ENCODE measurements at places on chromosomes 4 and X.

GRCh38 chr4:122152711-122153226, 638 bp downstream of the BLTP1 start:
- H3K4me3 ChIP-seq = peak overlapping the region; percentile 98
- no peaks in the 10 kb centered on the region for H3K36me3 ChIP-seq
- H3K27me3 ChIP-seq = no peaks in the 10 kb centered on the region
- peak overlapping the region; percentile 58 for H3K27ac ChIP-seq
- peaks cover 21% of the 10 kb centered on the region for H3K4me1 ChIP-seq

GRCh38 chr4:112386071-112386470, 88.9 kb downstream of the ALPK1 start:
- no peaks in the 10 kb centered on the region for H3K4me1 ChIP-seq
- no peaks in the 10 kb centered on the region for H3K27me3 ChIP-seq

- DNase-seq = no peak
- H3K4me1 ChIP-seq = no peaks in the 10 kb centered on the region
- no peak overlapping the region for H3K4me3 ChIP-seq
- H3K36me3 ChIP-seq = no peaks in the 10 kb centered on the region
Observed at GRCh38 chr4:7199771-7200441, 7.6 kb downstream of the SORCS2 start.

GRCh38 chrX:28177202-28177601, 196.0 kb upstream of the DCAF8L1 start:
- no peaks in the 10 kb centered on the region for H3K27me3 ChIP-seq
- H3K27ac ChIP-seq = no peak overlapping the region
- DNase-seq = no peak
- H3K36me3 ChIP-seq = no peaks in the 10 kb centered on the region
- H3K4me3 ChIP-seq = no peak overlapping the region

DNA sequence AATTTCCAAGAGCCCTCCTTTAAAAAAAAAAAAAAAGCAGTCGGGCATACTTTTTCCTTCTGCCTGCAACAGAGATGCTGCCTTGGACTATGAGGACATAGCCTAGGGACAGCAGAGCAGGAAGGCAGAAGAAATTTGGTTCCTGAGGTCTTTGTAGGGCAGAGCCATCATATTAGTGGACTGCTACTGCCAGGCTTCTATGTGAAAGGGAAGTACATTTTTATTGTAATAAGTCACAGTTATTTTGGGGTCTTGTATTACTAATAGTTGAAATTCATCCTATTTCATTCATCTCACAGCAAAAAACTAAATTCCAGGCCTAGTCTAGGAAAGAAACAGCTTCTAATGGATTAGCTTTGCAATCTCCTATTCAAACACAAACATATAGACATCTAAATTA, 211.2 kb downstream of the NSUN7 start:
- no peaks in the 10 kb centered on the region for H3K4me1 ChIP-seq
- no peaks in the 10 kb centered on the region for H3K27me3 ChIP-seq
- no peaks in the 10 kb centered on the region for H3K36me3 ChIP-seq
- H3K4me3 ChIP-seq = no peak overlapping the region
- H3K27ac ChIP-seq = no peak overlapping the region

DNA sequence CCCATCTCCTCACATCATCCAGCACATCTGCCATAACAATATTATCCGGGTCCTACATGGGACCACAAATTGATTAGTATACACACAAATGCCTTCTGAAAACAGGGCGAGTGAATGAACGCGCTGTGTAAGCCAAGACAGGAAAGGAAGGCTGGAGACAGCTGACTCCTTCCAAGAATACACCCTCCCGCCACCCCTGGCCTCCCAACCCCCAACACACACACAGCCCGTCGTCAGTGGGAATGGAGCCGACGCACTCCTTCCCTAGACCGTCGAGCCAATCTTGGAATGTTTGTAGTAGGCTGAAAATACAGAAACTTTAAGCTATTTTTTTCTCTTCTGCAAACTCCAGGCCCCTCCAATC, 319 bp upstream of the MAGEH1 start:
- H3K27ac ChIP-seq = peak overlapping the region; percentile 72
- H3K36me3 ChIP-seq = no peaks in the 10 kb centered on the region
- H3K4me1 ChIP-seq = no peaks in the 10 kb centered on the region
- peak overlapping the region; percentile 68 for H3K4me3 ChIP-seq
- no peak for DNase-seq

GRCh38 chrX:104864296-104864695, 298.3 kb downstream of the IL1RAPL2 start:
- H3K4me3 ChIP-seq = no peak overlapping the region
- DNase-seq = no peak
- H3K27me3 ChIP-seq = no peaks in the 10 kb centered on the region
- H3K4me1 ChIP-seq = no peaks in the 10 kb centered on the region
- H3K27ac ChIP-seq = no peak overlapping the region
- H3K36me3 ChIP-seq = no peaks in the 10 kb centered on the region

- no peaks in the 10 kb centered on the region for H3K36me3 ChIP-seq
- H3K27ac ChIP-seq = no peak overlapping the region
- no peak for DNase-seq
- H3K4me3 ChIP-seq = no peak overlapping the region
Observed at GRCh38 chrX:18997916-18998315, 14.0 kb upstream of the PHKA2 start.

GRCh38 chr4:16110661-16111290, 27.0 kb upstream of the PROM1 start:
- no peaks in the 10 kb centered on the region for H3K36me3 ChIP-seq
- H3K27ac ChIP-seq = no peak overlapping the region
- DNase-seq = no peak
- H3K4me1 ChIP-seq = no peaks in the 10 kb centered on the region

DNA sequence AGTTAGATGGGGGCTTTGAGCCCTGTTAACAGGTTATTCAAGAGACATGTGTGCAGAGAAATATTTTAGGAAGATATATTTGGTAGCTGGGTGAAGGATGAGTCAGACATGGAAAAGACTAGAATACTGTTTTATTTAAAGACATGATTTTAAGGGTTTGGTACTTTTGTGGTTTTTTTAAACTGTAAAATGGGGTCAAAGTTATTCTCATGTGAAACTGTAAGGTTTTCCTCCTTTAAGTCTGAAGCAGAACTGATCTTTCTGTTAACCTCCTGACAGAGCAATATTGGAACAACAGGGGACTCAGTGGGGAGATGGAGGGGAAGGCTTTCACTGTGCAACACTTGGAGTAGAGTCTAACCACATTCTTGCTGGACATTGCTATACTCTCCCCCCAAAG, 112.4 kb upstream of the LSM6 start:
- no peaks in the 10 kb centered on the region for H3K27me3 ChIP-seq
- H3K4me1 ChIP-seq = peaks cover 48% of the 10 kb centered on the region
- no peak overlapping the region for H3K4me3 ChIP-seq
- no peaks in the 10 kb centered on the region for H3K36me3 ChIP-seq
- peak; percentile 41 for DNase-seq

GRCh38 chrX:23919706-23920320, 12.0 kb downstream of the CXorf58 start:
- no peak overlapping the region for H3K4me3 ChIP-seq
- H3K27ac ChIP-seq = no peak overlapping the region
- no peaks in the 10 kb centered on the region for H3K27me3 ChIP-seq
- H3K4me1 ChIP-seq = no peaks in the 10 kb centered on the region

DNA sequence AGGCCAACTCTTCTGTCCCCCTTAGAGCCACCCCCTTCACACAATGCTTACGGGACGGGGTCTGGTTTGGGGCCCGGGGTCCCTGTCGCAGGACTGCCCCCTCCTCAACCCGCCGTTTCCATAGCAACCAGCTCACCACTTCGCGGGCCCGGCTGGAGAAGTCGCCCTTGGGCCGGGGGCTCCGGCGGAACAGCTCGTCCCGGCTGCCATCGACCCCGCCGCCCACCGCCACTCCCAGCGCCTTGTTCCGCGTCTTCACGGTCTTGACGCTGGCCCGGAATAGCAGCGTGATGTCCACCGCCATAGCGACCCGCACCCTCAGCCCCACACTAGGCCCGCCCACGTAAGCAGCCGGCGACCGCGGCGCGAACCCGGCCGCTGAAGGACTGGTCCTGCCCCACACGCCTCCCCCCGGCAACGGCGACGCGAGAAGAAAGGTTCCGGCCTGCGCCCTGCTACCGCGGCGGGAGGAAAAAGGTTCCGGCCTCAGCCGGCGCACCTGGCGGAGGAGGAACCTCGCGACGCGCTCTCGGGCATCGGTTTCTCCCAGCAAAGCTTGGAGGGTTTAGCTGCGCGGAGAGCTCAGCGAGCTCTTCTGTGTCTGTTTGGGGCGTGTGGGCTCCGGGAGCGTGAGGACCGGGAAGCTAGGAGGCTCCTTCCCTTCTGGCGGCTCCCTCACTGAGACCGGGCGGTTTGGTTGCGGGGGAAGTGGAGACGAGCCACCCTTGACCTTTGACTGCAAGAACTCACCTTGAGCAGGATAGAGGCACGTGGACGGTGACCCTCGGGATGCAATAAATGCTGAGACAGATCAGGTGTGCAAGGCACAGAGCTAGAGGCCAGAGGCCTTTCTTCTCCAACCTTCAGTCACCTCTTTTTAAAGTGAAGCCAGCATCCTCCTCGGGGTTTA, at the start of gene STX18:
STX18 (minus strand) TSS at position 388 of the 910 bp plus-strand sequence; CDS start at position 304, 84 bp downstream.
- H3K27me3 ChIP-seq = no peaks in the 10 kb centered on the region
- peak within 1 kb of the TSS; percentile 83 for H3K27ac ChIP-seq
- H3K36me3 ChIP-seq = no peaks in the 10 kb centered on the region
- peak; percentile 87 for DNase-seq

- DNase-seq = no peak
- H3K27ac ChIP-seq = no peak overlapping the region
- H3K4me1 ChIP-seq = no peaks in the 10 kb centered on the region
- no peaks in the 10 kb centered on the region for H3K27me3 ChIP-seq
- H3K36me3 ChIP-seq = no peaks in the 10 kb centered on the region
Observed at GRCh38 chrX:9369802-9370291, 95.0 kb upstream of the TBL1X start.

GRCh38 chrX:108304210-108304609, 134.0 kb downstream of the COL4A6 start:
- H3K4me1 ChIP-seq = no peaks in the 10 kb centered on the region
- no peak for DNase-seq
- H3K27ac ChIP-seq = no peak overlapping the region
- no peaks in the 10 kb centered on the region for H3K36me3 ChIP-seq
- no peaks in the 10 kb centered on the region for H3K27me3 ChIP-seq
- H3K4me3 ChIP-seq = no peak overlapping the region

DNA sequence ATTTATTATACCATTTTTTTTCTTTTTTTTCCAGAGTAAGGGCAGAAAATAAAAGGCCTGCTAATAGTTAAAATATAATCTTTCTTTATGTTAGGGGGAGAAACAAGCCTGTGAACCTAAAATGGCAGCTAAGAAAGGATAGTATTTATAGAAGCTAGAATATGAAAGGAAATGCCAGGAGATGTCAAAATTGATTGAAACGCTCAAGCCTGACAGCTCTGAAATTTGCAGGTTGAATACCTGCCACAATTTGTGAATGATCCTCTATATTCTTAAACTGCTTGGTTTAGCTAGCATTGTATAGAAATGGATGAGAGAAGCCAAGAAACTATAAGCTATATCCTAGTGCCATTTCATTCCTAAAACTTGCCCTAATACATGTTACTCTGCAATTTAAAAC, 757.3 kb upstream of the PABPC4L start:
- H3K36me3 ChIP-seq = no peaks in the 10 kb centered on the region
- H3K4me3 ChIP-seq = no peak overlapping the region
- DNase-seq = no peak
- H3K4me1 ChIP-seq = no peaks in the 10 kb centered on the region
- H3K27me3 ChIP-seq = no peaks in the 10 kb centered on the region
- no peak overlapping the region for H3K27ac ChIP-seq

DNA sequence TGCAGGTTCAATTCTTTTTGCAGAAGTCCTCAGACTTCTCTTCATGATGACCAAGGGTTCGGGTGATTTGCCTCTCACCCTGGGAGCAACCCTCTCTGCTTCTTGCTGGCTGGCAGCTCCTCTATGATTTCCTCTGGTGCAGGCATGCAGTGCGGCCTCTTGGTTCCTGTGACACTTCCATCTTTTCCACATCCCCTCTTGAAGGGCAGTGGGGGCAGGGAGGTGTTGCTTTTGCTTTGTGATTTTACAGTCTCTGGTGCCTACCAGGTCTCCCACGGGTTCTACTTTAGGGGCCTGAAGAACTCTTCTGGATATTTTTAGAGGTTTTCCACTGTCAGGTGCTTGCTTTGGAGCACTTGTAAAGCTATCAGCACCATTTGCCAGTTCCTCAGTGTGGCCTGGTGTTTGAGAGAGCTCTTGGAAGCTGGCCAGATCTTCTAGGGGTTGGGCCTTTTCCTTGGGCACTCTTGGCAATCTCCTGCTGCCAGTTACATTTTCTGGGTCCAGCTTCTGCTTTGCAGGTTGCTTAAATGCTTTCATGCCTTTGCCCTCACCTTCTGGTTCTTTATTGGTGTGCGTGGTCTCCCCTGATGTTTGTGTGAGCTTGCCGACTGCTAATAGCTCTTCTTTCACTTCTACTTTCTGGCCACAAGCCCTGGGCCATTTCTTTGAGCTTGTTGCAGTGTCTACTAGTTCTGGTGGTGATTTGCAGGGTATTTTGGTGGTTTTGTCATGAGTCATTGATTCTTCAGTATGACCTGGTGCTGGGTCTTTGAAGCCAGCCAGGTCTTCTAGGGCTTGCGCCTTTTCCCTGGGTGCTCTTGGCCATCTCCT, 11.5 kb upstream of the CHST7 start:
- H3K27ac ChIP-seq = peak overlapping the region; percentile 74
- H3K4me1 ChIP-seq = peaks cover 13% of the 10 kb centered on the region
- no peaks in the 10 kb centered on the region for H3K36me3 ChIP-seq
- H3K4me3 ChIP-seq = peak overlapping the region; percentile 14
- DNase-seq = peak; percentile 66

DNA sequence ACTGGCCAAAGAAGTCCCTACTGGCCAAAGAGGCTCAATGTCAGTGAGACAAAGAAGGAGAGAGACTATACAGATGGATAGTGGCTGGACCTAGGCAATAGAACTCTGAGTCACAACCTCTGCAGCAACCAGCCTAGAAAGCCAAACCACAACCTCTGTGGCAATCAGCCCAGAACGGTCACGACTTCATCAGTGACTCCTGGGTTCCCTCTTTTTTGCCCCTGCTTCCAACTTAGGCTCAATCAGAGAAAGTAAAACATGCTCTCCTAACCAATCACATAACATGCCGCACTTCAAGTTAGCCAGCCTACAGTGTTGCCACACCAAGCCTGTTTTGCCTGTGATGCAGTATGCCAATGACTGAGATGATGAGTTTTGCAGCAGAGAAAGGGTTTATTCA, 203.4 kb downstream of the ANAPC10 start:
- H3K27me3 ChIP-seq = no peaks in the 10 kb centered on the region
- no peak overlapping the region for H3K4me3 ChIP-seq
- H3K27ac ChIP-seq = no peak overlapping the region
- H3K4me1 ChIP-seq = no peaks in the 10 kb centered on the region

GRCh38 chrX:19070555-19070994, 51.7 kb downstream of the ADGRG2 start:
- no peak overlapping the region for H3K27ac ChIP-seq
- no peaks in the 10 kb centered on the region for H3K4me1 ChIP-seq
- no peaks in the 10 kb centered on the region for H3K27me3 ChIP-seq

- no peaks in the 10 kb centered on the region for H3K36me3 ChIP-seq
- no peaks in the 10 kb centered on the region for H3K4me1 ChIP-seq
- H3K27ac ChIP-seq = no peak overlapping the region
- no peaks in the 10 kb centered on the region for H3K27me3 ChIP-seq
- DNase-seq = no peak
Observed at GRCh38 chr4:138796761-138797160, 218.8 kb upstream of the NOCT start.

GRCh38 chrX:137067147-137067546, 33.4 kb upstream of the GPR101 start:
- no peaks in the 10 kb centered on the region for H3K36me3 ChIP-seq
- no peaks in the 10 kb centered on the region for H3K27me3 ChIP-seq
- no peak overlapping the region for H3K27ac ChIP-seq
- H3K4me3 ChIP-seq = no peak overlapping the region
- no peak for DNase-seq
- no peaks in the 10 kb centered on the region for H3K4me1 ChIP-seq
